Effector CD8-positive, alpha-beta T cell (primary cell): ENCODE measurements at places on chromosomes 3 and 15.
A peak's percentile ranks its signal among the peaks of the same experiment; 100 is the strongest.

- no peak for DNase-seq
Observed at GRCh38 chr3:105515372-105515771, 148.7 kb downstream of the ALCAM start.

DNA sequence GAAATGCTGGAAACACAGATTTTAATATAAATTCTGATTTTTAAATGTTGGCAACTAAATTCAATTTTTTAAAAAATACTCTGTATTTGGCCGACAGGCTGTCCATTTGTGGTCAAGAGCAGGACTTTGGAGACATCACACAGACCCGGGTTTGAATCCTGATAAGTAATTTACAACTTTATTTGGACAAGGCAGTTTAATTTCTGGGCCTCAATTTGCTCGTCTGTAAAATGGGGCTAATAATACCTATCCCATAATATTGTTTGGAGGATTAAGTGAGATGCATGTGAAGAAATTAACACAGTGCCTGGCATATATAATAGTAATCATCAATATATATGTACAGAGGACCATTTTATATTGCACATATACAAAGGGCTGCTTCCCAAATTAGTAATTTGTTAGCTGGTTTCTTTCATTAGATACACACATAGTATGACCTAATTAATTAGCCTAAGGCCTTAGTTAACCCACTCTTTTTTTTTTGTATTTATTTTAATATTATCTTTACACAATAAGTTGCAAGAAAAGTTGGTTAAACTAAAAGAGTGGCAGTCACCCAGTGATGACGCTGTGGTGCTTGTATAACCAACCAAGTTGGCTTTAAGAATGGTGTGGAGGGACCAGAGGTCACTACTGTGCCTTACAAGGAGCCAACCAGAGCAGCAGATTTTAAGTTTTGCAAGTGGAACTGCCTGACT, 665 bp downstream of the PIGB start:
- no peak for DNase-seq

- no peak for DNase-seq
Observed at GRCh38 chr15:67843571-67844387, 3.9 kb upstream of the RNU6-1 start.

GRCh38 chr3:16801698-16802097, 83.1 kb upstream of the PLCL2 start:
- DNase-seq: no peak

GRCh38 chr3:36488077-36488789, 107.9 kb downstream of the STAC start:
- no peak for DNase-seq

DNA sequence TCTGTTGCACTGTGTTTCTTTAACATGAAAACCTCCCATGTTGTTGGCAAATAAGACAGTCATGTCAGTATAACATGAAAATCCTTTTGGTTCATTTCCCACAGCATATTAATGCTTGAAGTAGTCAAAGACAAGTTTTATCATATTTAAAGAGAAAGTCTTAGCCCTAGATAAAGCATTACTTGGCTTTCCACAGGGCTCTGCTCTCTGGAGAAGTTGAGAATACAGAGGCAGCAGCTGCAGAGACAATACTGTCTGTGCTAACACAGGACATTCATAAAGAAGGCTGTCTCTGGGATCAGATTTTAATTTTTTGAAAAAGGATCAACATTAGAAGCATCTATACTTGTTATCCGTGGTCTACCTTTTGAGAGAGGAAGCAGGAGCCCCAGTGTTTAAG, 103.4 kb upstream of the SAMMSON start:
- no peak for DNase-seq

GRCh38 chr3:188082450-188082849, 71.5 kb upstream of the LPP start:
- DNase-seq: no peak

DNA sequence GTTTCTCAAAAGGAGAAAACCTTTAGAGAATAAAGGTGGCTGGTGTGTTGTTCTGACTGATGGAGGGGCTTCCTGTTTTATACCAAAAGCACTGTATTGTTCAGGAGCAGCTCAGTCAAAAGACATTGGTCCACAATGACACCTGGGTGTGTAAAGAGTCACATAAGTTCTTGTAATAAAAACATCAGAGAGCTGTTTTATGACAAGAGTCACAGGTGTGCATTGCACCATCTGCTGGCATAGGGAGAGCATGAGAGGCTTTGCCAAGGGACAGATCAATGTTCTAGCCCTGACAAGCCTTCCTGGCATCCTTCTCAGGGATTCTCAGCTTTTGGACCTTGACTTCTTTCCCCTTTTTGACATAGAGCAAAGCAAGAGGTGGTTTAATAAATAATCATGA, 20.4 kb downstream of the ARPP21 start:
- no peak for DNase-seq

DNA sequence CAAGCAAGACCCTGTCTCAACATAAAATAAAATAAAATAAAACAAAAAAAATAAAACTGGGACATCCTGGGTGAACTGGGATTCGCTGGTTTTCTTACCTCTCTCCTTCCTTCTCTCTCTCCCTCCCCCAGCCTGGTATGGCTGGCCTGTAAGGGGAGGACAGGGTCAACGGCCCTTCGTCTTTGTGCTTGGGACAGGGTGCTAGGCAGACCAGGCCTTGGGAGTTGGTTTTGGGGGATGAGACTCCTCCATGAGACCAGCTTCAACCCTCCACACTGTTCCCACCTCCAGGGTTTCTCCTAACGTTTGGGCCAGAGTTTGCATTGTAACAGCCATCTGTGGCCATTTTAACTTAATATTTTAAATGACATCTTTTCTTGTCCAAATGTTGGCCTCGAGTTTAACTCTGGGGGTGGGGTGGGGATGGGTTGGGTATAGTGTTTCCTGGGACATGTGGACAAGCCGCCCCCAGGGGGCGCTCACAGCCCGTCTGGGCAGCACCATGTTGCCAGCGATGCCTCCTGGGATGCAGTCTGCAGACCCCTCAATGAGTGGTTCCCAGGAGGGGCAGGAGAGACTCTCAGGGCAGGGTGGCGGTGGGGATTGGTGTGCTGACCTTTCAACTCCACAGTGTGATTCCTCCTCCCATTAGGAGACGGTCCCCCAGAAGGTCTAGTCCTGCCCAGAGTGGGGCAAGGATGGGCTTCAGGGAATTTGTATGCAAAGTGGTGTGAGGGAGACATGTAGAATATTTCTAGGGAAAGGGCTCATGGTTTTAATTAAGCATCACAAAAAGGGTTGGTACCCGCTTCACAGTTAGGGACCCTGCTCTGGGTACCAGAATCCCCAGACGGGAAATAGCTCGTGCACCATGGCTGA, 37.7 kb upstream of the LCTL start:
- peak; percentile 51 for DNase-seq

DNA sequence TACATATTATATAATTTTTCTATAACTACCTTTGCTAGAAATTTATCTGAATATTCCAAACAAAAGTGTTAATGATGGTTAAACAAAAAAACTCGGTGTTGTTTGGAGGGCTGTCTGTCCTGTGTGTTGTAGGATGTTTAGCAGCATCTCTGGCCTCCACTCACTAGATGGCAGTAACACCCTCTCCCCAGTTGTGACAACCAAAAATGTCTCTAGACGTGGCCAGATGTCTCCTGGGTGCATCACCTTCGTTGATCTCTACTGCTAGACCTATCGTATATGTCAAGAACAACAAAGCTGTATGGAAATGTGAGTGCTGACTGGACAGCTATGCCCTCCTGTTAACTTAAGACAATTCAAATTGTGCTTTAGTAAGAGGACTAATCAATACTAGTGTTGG, 14.1 kb downstream of the ANKRD34C start:
- DNase-seq: no peak

DNA sequence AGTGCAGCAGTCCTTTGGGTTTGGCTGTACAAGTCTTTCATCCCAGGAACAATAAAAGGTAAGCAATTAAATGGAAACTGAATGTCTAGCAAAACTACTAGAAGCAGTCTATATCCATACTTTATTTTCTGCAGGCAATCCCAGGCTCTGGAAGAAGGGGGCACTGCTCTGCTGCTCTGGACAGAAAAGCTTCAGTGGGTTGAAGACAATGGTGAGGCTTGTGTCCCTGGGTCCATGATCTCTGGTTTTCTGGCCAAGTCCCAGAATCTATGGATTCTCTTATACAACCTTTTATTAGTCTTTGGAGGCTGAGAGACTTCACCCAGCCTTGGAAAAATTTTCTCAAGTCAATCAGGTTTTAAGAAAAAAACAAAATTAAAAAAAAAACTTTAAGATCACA, 35.6 kb downstream of the SCAP start:
- DNase-seq: no peak

DNA sequence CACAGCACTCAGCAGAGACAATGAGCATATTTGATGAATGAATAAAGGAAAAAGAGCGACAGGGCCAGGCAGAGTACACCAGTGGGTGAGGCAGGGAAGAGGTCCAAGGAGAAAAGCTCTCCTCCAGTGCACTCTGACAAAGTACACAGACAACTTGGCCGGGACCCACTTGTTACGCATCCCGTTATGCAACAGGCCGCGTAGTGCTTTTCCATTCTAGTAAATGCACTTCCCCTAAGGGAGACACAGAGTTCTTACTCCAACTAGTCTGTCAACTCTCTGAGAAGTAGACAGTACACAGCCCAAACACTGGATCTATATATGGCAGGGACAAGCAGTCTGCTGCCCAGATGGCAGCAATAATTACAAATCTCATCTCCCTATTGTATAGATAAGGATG, 18.5 kb downstream of the LARP6 start:
- DNase-seq: no peak

DNA sequence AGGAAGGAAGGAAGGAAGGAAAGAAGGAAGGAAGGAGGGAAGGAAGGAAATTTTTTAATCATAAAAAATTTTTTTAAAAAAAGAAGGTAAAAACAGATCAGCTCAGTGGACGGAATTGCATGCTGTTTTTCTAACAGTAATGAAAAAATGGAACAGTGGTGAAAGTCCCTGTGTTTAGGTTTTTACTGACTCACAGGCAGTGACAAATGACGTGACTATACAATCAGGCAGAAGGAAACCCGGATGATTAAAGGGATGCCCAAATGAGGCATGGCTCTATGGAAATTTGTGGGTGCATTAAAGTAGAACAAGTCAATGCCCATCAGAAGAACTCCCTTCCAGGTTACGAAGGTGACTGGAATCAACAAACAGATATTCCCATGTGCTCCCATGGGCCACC, 135.0 kb downstream of the IMPG2 start:
- DNase-seq: no peak

- no peak for DNase-seq
Observed at GRCh38 chr3:13504161-13504831, 24.2 kb downstream of the HDAC11 start.

- DNase-seq: no peak
Observed at GRCh38 chr15:81334768-81335435, 11.0 kb upstream of the STARD5 start.

DNA sequence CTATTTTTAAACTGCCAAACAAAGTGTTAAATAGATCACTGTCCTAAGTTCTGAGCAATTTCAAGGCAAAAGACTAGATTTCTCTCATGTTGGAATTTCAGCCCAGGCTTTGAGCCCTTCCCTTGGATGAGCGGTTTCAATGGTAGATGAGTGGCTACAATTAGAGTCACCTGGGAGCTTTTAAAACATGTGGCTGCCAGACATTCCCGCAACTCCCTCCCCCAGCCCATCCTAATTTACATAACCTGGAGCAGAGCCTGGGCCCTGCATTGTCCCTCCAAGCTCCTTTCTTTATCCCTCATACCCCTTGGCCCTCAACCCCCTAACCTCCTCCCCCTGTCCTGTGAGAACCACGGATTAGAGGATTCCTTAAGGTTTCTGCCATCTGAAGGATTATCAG, 357.5 kb upstream of the UMPS start:
- no peak for DNase-seq

DNA sequence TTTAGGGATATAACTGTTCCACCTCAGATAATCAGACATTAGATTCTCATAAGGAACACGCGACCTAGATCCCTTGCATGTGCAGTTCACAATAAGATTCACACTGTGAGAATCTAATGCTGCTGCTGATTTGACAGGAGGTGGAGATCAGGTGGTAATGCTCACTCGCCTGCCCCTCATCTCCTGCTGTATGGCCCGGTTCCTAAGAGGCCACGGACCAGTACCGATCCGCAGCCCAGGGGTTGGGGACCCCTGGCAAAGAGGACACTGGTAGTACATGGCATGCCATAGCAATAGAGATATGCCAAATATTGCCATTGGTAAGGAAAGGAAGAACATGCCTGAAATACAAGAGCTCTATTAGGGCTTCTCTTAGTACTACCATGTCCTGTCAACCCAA, 59.7 kb downstream of the LSM3 start:
- no peak for DNase-seq

DNA sequence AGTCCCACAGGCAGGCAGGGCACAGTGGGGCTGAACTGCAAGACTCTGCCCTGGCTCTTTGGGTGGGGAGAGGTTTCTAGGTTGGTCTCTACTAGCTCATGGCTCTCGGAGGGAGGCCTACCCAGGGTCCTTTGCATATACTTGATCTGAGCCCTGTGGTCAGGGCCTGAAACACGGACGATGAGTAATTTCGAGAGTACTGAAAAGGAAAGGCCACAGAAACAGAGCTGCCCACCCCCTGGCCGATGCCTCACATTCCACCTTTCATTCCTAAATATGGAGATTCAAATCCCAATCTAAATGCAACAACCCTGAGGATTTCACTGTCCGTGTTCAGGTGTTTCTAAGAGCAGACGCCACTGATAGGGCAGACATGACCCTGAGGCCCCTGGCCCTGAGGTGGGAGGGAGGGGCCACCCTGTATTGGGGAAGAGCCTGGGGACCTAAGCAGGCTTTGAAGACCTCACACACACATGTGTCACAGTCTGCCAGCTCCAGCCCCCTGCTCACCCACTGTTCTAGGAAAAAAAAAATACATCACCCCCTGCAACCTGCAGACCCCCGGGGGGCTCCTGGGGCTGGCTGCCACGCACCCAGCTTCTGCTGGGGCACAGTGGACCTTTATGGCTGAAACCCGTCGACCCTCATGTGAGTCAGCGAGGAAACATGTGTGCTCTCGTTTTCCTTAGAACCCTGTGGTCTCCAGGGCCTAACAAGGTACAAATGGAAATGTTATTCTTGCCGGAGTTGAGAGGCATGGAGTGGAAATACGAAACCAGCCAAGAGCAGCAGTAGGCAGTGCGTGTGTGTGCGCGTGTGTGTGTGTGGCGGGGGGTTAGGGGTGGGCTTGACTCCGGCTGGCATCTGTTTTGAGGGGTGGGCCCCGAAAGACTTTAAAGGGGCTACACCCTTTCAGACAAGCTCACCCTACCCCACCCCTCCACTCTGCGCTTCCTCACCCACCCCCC, 112.7 kb downstream of the CHSY1 start:
- DNase-seq: no peak

GRCh38 chr3:127629467-127630403, 750 bp downstream of the PODXL2 start:
- DNase-seq: no peak

- no peak for DNase-seq
Observed at GRCh38 chr3:188431553-188431952, 277.6 kb downstream of the LPP start.

DNA sequence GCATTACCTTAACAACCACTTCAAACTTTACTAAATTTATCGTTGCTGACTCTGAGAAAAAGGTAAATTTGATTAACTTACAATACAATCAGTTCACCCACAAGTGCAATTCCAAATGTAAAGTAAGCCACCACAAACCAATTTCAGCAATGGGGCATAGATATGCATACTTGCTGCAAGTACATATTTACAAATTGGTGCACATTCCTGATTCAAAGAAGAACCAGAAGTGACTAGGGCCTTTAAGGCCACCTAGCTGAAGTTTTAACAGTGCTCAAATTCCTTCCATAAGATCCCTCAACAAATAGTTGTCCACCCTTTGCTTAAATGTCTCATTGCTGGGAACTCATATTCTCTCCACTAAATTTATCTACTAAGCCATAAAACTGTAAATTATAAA, 67.2 kb downstream of the INO80 start:
- no peak for DNase-seq

- DNase-seq: no peak
Observed at GRCh38 chr3:43862992-43863805, 172.5 kb downstream of the ABHD5 start.
